Hematopoietic multipotent progenitor cell (in vitro differentiated cells): ENCODE measurements at places on chromosomes 3 and 15.

GRCh38 chr3:185912512-185912911 lies 25.3 kb downstream of the TRA2B start:
- DNase-seq, result no peak

DNA sequence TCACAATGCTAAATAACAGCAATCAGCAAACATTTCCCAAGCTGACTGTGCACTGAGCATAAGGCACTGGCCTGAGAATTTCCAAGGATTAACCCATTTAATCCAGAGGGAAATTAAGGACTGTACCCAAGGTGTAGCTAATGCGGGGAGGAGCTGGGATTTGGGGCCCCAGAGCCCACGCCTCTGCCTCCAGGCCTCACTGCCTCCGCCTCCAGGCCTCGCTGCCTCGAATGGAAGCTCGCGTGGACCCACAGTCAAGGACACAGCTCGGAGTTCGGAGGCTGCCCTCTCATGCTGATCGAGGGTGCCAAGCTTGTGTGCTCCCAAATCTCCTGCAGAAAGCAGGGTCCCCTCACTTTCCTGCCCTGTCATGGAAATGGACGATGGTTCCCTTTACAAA lies 76.5 kb upstream of the SNRPA1 start:
- DNase-seq, result no peak

DNA sequence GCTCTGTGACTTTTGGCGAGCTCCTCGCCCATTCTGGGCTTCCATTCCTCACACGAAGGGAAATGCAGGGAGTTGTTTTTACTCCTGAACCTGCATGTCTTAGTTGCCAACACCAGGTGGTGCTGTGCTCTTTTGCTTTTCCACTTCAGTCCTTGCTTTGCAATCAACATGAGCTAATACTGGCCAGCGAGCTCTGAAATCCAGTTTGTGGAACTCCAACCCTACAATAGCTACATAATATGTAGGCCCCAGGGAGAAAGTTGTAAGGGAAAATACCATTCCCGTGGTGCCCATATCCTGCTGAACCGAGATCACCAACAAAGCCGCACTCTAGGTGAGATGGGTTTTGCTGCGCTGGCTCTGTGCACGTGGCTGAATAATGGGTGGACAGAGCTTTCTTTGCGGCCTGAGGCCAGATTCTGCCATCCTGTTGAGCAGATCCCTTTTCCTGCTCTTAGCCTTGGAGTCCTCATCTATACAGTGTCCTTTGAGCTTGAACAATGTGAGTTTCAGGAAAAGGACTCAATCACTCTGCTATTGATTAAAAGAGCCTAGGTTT lies 25.0 kb downstream of the LSM3 start:
- DNase-seq, result peak; percentile 71

GRCh38 chr3:22959593-22959992 lies 243.5 kb upstream of the UBE2E2 start:
- DNase-seq, result no peak

GRCh38 chr3:14295801-14296200 lies 106.6 kb upstream of the SLC6A6 start:
- DNase-seq, result no peak

DNA sequence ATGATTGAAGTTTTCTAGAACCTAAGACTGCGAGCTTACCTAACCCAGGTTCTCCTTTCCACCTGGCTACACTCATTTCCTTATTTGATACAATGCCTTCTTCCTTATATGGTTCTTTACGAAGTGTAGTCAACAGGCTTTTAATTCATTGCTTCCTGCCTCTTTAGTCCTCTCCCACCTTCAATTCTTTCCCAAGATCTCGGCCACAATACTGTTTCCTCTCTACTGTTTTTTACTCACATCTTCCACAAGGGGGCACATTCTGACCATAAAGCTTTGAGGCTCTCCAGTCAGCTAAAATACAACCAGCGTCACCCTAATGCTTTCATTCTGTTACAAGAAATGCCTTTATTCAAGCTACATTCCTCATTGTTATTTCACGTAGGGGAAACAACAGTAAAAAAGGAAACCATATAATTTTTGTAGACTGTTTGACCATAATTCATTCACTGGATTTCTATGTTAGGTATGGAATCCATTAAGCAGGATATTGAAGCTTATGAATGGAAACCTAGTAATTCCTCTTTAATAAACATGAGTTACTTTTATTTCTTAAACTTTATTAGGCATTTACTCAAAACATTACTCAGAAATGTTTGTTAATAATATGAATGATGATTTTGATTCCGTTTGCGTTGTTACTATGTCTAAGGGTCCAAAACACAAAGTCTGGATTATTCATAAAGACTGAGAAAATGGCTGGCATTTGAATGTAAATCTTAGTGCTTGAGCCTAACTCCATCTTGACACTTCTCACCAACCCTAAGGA lies 29.5 kb upstream of the VEPH1 start:
- DNase-seq, result peak; percentile 90

GRCh38 chr3:140770977-140771667 lies 93.3 kb downstream of the TRIM42 start:
- no peak for DNase-seq

- no peak for DNase-seq
These were observed 9.2 kb downstream of the SPSB4 start for GRCh38 chr3:141060327-141060726.

- DNase-seq, result no peak
These were observed 42.4 kb downstream of the ACAN start for GRCh38 chr15:88845616-88846015.

DNA sequence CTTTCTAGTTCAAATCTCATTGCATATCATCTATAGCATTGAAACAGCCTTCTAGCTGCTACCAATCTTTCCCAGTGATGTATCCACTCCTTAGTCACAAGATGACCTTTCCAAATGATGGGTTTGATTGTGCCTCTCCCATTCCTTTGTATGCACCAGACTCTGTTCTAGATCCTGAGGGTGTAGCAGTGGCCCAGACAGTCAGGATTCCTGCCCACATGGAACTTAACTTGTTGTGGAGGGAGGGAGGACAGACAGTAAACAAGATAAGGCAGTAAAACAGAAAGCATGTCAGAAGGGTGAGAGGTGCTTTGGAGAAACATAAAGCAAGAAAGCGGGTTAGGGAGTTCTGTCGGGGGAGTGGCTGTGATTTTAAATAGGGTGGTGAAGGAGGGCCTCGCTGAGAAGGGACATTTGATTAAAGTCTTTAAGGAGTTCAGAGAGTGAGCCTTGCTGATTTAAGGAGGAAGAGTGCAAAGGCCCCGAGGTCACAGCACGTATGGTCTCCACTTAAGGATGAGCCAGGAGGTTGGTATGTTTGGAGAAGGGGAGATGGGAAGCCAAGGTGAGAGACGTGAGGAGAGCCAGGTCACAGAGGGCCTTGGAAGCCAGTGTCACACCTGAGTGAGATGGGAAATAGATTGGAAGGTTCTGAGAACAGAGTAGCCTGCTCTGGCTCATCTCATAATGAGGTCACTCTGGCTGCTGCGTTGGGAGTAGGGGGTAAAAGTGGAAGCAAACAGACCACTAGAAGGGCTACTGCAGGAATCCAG lies 38.3 kb downstream of the FAM43A start:
- no peak for DNase-seq

DNA sequence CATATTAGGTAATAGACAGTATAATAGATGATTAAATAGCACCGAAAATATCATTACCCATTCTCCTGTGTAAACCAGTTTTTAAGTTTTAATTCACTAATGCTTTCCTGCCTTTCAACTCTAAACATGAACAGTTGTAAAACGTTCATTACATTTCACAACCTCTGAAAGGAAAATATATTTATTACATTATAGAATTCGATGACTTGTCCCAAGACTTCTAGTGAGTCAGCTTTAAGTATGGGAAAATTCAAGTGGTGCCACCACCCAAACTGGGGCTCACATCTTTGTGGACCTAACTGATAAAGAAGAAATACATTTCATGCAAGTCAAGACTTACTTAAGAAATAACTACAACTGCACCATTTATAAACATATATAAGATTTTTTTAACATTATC lies 2.0 kb downstream of the TRIM59 start:
- no peak for DNase-seq

DNA sequence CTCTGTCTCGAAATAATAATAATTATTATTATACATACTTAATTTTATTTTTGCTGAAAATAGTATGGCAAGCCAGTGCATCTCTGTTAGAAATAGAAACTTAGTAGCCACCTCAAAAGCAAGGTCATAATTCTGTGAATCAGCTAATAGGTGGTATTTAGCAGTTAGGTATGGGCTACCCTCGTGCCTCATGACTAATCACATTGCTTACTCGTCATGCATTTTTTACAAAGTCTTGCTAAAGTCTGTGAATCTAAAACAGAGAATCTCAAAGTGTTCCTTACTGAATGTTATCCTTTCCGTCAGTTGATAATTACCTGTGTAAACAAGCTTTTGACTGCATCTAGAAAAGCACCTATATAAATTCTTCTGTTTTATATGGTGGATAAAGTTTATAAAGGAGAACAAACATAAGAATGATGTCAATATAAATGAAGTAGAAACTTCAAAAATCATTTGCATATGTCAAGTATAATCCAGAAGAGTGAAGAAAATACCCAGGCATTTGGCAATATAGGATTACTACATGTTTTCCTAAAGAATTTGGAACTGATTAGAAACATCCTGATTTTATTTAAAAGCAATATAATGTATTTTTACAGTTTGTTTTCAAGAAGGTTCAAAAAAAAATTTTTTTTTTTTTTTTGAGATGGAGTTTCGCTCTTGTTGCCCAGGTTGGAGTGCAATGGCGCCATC lies 6.2 kb downstream of the PPARG start:
- DNase-seq, result no peak

- peak; percentile 22 for DNase-seq
These were observed 891 bp upstream of the TOP2B start for GRCh38 chr3:25665315-25666280.

DNA sequence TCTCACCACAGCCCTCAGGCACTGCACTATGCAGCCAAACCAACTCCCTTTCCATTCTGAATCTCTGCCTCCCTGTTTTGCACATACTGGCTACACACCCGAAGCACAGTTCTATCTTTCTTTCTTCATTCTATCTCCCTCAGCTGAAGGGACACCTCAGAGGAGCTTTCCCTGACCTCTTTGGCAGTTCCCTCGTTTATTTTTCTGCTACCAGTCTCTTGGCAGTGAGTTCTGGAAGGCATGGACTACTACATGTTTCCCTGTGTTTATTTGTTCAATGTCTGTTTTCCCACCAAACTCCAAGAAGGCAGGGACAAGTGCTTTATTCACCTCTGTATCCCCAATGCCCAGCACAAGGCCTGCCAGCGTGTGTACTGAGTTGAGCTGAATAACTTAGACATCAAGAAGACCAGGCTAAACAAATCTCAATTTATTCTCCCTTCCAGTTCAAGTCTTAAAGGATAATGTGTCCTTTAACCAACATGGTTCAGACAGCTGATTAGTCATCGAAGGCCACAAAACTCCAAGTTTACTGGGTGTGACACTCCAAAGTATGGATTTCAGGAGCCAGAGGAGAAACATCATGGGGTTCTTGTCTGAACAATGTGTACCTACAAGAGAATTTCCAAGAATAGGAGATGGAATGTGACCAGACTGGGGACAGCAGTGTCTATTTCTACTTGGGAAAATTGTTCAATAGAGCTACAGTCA lies 260.1 kb upstream of the CTNNB1 start:
- DNase-seq, result no peak

- no peak for DNase-seq
These were observed 275.6 kb downstream of the ZNF621 start for GRCh38 chr3:40800343-40800742.

DNA sequence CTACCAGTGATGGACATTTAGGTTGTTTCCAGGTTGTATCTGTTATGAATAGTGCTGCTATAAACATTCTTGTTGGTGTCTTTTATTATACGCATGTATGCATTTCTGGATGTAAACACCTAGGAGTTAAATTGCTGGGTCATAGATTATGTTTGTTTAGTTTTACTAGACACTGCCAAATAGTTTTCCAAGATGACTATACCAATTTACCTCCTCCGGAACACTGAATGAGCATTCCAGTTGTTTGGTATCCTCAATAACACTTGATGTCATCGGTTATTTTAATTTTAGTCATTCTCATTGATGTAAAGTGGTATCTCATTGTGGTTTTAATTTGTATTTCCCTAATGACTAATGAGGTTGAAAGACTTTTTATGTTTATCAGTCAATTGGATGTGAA lies 36.6 kb upstream of the ARID3B start:
- DNase-seq, result no peak

GRCh38 chr15:56468401-56468800 lies 3.5 kb upstream of the MNS1 start:
- no peak for DNase-seq

GRCh38 chr3:159829539-159830227 lies 159.0 kb upstream of the IL12A start:
- peak; percentile 80 for DNase-seq

DNA sequence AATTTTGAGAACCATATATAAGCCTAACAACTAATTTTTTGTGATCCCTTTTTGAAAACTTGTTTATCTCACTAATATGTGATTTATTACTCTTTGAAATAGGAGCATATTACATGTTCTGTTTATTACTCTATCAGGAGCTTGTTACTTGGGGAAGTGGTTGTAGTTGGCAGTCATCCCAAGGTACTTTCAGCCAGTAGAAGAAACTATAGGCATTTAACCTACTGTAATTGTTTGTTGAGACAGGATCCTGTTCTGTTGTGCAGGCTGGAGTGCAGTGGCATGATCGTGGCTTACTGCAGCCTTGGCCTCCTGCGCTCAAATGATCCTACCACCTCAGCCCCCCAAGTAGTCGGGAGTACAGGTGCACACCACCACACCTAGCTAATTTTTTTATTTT lies 195.6 kb downstream of the TCF12 start:
- no peak for DNase-seq

DNA sequence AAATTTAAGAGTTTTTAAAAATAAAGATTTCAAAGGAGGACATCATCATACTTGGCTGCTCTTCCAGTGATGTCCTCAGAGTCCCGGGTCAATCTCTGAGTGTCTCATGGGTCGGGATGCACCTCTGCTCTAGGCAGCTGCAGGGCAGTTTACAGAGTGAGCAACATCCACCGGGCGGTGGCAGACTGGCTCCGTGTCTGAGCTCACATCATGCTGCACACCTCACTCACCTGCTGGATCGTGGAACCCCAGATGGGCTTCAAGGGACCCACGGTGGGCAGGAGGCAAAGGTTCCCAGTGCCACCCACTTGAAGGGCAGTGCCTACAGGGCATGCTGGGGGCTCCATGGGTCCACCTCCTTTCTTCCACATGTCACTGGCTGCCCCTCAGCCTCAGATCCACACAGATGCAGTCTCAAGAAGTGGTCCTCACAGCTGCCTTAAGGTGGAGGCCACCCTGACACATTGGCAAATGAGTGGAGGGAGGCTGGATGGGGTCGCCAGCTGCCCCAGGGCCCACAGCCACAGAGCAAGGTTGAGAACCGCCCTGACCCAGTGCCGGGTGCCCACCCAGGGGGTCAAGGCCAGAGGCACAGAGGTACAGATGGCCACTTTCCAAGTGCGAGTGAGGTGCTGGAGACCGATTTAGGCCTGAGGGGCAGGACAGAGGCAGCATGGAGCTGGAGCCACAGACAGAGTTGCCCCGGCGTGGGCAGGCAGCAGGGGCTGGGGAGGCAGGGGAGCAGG lies 25.2 kb downstream of the CYFIP1 start:
- no peak for DNase-seq

- no peak for DNase-seq
These were observed 360.8 kb upstream of the PROK2 start for GRCh38 chr3:72145506-72146380.

- no peak for DNase-seq
These were observed 63.5 kb downstream of the HACD2 start for GRCh38 chr3:123521179-123521969.

GRCh38 chr15:92503889-92504288 lies 110.2 kb downstream of the ST8SIA2 start:
- DNase-seq, result no peak
